ENCODE measurements at places on chromosomes 1 and 21.

DNA sequence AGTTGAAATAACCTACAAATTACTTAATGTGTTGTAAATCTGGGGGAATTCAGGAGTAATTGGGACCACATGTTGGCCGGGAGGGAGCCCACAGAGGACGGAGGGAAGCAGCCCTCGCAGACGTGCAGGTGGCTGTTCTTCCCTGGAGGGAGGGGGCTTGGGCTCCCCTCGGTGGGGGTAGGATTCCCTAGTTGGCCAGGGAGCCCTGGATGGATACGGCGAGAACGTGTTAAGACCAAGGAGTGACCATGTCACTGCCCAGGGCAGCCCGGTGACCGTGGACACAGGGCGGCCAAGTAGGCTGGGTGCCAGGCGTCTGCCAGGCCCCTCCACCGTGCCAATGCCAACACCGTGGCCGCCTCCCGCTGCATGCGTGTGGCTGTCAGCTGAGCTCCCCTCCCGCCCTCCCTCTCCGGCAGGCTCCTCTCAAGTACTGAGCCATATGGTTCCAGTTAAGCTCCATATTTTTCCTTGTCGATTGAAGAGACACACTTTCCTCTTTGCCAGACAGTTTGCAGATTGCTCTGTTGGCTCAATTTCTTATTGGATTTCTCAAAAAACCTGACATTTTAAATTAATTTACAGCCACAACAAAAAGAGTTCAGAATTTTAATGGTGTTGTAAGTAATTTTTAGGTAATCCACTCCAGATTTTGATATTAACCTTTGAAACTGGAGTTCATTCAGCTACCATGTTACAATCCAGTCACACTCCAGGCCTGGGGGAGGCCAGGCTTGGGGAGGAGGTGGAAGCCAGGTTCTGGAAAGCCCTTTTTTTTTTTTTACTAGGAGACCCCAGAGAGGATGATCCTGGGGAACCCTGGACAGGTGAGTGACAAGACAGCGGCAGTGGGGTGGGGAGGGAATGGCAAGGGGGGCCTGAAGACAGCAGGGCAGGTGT, 71.2 kb downstream of the CASZ1 start:
- no peak for DNase-seq

- DNase-seq = no peak
Measured at GRCh38 chr21:14262039-14262438, 46.1 kb downstream of the RBM11 start.

DNA sequence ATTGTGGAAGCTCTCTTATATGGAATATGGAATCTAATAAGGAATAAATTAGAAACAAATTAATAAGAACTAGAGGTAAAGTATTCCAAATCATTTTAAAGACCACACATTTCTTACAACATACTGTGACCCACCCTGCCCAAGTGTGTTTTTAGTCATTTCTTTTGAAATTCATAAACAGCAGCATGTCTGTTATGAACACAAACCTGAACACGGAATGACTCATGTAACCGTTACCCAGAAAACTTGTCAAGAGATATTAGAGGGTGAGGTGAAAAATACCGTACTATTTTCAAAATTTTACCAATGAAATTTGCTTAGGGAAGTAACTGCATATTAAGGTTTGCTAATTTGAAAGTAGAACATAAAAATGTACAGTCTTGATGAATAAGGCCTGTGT, 48.4 kb downstream of the SNX7 start:
- no peak for DNase-seq

GRCh38 chr1:34612091-34612827, 142.6 kb upstream of the GJB5 start:
- no peak for DNase-seq

DNA sequence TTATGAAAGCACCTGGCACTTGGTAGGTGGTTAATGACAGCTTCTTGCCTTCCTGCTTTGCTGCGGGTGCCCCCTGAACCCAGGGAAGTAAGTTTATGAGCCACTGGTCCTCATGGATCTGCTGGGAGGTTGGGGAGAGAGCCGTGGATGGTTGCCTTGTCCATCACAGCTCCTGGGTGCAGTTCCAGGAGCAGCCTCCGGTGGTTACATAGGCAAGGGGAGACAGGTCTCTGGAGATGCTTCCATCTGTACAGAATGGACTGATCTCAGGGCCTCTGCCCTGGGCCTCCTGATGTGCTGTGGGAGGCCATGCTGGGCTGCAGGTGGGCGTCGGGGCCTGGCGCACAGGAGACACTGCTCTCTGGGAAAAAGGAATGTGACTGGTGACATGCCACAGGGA, 31.6 kb upstream of the ARHGEF10L start:
- no peak for DNase-seq

DNA sequence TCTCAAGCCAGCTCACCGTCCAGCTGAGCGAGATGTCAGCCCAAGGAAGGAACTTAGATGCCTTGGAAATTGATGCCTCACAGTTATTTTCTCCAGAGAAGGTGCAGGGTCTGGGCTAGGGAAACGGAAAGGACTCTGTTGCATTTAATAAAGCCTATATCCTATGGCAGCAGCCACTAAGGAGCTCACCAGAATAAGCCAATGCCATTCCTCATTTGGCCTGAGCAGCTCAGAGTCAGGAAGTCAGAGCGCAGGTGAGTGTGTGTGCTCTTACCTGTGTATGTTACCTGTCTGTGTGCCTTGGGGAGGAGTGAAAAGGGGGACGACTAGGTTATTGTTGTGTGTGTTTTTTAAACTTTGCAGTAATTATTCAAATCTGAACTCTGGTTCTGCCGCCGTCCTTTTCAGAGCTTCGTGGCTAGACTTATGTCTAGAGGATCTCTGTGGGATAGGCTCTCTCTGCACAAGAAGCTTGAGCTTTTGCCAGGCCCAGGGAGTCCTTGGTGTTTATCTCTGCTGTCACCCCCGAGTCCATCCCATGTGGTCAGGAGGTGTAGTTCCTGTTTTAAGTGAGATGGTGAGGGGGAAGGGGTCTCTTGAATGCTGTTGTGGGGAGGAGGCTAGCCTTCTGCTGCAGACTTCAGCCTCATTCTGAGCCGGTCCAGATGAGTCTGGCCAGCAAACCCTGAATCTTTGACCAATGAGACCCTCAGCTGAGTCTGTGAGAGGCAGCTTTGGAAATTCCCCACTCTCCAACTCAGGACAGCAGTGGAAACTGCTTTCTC, 2.4 kb downstream of the TMCC2 start:
- no peak for DNase-seq

GRCh38 chr1:75589637-75590036, 21.3 kb downstream of the SLC44A5 start:
- DNase-seq = no peak

- DNase-seq = no peak
Measured at GRCh38 chr1:158806916-158807536, 24.1 kb upstream of the MNDA start.

- no peak for DNase-seq
Measured at GRCh38 chr1:8421721-8422120, 103.8 kb downstream of the SLC45A1 start.

GRCh38 chr1:180800945-180801344, 111.8 kb upstream of the KIAA1614 start:
- DNase-seq = no peak

GRCh38 chr1:32048440-32048839, 24.3 kb upstream of the TMEM39B start:
- no peak for DNase-seq

DNA sequence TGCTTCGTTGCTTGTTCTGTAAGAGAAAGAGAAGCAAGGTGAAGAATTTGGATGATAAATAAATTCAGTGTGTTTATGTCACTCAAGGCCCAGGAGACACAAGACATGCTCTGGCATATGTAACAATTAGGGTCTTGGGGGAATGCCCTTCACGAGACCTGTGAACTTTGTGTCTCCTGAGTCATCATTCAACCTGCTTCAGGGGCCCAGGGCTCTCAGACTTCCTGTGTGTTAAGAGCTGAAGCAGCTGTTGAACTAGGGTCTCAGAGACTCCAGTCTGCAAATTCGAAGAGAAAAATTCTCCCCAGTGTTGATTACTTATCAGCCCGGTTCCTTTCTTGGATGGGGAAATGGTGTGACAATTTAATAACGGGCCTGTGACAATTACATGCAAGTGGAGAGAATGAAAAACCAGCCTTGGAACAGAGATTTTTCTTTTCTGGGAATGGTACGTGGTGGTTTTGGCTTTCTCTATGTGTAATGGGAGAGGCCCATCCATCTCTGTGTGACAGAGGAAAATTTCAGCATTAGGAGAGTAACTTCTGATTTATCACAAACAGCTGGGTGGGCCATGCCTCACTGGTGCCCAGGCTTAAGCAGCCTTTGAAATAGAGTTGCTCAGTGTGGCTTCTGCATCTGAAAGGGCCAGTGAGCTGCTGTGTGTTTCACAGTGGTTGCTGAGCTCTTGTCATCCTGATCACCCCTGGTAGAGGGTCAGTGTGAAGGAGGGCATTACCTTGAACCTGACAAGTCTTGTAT, 22.4 kb downstream of the HUNK start:
- DNase-seq = no peak

DNA sequence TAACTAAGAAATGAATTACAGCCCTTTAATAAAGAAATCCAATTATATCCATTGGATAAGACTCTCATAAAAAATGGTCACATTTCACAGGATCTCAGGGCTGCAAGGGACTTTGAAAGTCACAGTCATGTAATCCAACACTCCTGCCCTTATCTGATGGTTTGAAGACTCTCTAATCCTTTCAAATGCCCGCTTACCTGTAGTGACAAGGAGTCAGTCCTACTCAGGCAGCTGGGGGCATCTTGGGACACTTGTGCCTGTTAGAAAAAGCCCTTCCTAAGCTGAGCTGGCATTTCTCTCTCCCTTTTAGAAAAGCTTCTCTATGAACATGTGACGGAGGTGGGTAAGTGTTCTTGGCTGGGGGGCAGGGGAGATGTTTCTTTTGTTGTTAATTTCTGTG, 11.0 kb upstream of the ZNF691 start:
- no peak for DNase-seq

- DNase-seq = peak; percentile 72
Measured at GRCh38 chr1:53182111-53182593, 14.5 kb upstream of the CPT2 start.

DNA sequence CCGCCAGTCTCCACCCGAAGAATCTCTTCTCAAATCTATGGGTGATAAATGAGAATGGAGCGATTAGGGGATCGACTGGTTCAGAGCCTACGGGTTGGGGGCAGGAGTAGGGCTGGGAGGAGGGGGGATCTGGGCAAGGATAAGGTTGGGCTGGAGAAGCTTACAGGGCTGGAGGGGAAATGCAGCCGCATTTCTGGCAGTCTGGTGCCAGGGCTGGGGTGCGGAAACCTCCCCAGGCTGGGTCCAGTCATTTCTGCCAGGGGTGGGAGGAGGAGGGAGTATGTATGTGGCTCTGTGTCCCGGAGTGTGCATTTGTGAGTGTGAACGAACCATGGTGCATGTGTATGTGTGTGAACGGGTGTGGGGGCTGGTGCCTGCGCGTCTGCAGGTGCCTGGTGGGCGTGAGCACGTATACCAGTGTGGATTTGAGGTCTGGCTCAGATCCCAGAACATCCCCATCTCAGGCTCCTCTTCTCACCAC, 10.2 kb downstream of the C1orf216 start:
- DNase-seq = no peak

DNA sequence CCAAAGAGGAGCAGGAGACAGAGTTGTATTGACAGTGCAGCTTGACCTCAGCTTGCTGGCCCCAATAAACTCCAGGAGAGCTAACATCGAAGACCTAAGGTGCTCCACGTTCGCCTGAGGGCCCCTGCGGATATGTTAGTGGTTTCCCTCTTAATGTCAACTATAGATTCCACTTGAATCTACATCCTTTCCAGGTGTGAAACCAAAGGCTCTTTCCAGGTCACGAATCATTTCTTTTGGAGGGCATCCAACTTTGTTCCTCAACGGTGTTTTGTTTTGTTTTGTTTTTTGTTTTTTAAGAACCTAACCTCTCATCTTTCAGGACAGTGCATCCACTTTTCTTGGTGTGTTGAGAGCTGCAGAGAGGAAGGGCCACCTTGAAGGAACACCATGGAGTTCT, 267.6 kb upstream of the SGIP1 start:
- DNase-seq = no peak

- no peak for DNase-seq
Measured at GRCh38 chr1:8690253-8690525, 127.3 kb downstream of the RERE start.

- DNase-seq = no peak
Measured at GRCh38 chr21:42509244-42509643, 4.4 kb upstream of the SLC37A1 start.

DNA sequence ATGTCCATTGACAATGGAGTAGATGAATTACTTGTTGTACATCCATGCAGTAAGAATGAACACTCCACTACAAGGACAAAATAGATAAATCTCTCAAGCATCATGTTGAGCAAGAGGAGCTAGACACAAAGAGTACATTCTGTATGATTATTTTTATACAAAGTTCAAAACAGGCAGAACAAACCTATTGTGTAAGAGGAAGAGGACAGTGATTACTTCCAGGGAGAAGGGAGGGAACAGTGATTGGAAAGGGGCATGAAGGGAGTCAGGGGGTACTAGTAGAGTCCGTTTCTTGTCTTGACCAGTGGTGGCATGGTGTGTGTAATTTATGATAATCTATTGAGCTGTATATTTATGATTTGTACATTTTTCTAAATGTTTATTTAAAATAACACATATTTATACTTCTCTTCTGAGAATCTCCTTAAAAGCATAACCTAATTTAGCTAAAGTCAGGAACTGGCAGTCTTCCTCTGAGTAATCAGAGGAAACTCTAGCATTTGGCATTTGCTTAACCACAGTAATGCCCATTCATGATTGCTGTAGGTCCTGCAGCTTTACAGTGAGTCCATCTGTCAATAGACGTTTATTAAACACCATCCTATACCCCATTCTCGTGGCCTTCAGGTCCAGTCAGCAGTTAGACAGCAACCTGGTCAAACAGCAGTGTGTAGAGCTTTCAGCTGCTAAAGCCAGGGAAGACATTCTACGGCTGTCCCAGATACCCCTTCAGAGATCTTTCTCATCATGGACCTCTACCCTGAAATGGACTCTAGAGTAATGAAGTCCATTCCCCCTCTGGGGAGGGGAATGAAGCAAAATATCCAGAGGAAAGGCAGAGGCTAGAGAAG, 114.1 kb upstream of the GALNT2 start:
- no peak for DNase-seq

- no peak for DNase-seq
Measured at GRCh38 chr21:18840239-18840638, 436.7 kb upstream of the TMPRSS15 start.

DNA sequence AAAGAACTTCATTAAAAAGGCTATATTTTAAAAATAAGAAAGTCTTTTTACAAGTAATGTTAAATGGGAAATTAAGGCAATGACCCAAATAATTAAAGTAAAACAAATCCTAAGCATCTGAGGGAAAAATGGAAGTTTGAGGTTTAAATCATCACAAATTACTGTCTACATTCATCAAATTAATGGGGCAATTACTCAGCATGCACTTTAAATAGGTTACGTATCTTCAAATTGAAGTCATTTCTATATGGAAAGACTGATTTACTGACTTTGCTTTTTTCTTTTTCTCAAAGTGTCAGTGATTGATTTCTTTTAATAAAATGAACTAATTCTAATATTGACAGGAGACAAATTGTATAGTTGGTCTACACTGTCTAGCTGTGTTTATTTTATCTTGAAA, 1452.3 kb downstream of the NCAM2 start:
- no peak for DNase-seq
